ENCODE measurements at places on chromosomes 6 and 20.

GRCh38 chr6:35514587-35514986 lies 1.9 kb upstream of the TULP1 start:
- DNase-seq = no peak

- DNase-seq = no peak
Measured at GRCh38 chr6:133645966-133646740, 242.8 kb upstream of the TCF21 start.

- DNase-seq = no peak
Measured at GRCh38 chr6:32964776-32965175, 3.6 kb upstream of the BRD2 start.

DNA sequence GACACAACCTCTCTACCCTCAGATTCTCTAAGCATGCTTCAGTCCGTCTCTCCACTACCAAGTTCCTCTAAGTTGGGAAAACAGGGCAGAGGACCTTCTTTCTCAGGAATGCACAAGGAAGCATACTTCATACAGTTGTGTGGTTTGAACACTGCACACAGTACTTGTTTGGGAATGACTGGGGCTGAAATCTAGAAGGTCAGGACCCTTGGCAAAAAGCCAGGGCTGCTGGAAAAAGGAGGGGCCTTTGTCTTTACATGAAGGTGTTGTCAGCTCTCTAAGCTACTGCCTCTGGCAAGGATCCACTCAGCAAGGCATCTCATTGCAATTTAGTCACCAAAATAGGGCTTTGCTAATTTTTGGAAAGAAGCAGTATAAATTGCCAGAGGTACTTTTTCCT lies 20.7 kb upstream of the HEY2 start:
- no peak for DNase-seq

DNA sequence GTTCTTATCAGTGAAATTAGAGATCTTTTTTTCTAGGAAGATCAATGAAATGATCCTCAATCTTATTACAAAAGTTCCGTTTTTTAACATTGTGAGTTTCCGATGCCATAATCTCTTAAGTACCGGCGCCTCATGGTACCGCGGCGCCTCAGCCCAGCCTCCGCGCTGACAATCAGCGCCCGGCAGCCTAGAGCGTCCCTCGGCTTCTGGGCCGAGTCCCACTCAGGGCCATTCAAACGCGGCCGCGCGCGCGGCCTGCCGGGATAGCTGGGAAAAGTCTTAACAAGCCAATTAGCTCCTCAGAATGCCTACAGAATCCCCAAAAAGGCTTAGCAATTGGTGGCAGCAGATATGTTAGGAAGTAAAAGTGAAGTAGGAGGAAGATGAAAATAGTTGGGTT lies 204.8 kb downstream of the ADGB start:
- DNase-seq = no peak

Measured in SHP77 (cell line).